ENCODE measurements at places on chromosomes 2 and 18.

- DNase-seq = no peak
Measured at GRCh38 chr18:67154979-67155378, 361.5 kb downstream of the DSEL start.

DNA sequence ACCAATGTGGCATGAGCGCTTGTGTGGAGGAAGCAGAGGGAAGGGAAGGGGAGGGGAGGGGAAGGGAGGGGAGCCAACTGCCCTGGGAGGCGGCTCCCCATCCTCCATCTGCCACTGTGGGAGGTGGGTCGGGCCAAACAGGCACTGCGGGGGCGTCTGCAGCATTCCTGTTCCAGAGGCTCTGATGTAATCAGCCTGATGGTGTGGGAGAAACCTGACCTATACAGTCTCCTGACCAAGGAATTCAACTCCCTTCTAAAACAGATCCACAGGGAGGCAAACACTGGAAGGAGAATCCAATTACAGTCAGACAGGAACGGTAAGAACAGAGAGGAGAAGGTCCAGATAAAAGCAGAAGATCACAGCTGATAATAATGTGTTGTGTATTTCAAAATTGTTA is 88.8 kb downstream of the CD8B2 start:
- no peak for DNase-seq

DNA sequence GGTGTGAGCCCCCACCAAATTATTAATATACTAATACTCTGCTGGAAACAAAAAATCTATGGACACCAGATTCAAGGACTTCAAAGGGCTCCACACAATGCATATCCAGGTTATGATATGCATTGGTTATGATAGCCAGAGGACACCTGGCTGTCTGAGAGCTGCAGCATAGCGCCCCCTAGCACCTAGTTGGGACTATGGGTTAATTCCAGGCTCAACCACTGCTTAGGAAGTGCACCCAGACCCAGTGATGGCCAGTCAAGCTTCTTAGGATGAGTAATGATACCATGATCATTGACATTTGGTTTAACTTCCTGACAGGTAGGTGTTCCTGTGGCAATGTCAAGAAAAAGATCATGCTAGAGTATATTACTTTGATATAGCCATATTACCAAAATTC is 3.8 kb upstream of the FRZB start:
- DNase-seq = no peak

DNA sequence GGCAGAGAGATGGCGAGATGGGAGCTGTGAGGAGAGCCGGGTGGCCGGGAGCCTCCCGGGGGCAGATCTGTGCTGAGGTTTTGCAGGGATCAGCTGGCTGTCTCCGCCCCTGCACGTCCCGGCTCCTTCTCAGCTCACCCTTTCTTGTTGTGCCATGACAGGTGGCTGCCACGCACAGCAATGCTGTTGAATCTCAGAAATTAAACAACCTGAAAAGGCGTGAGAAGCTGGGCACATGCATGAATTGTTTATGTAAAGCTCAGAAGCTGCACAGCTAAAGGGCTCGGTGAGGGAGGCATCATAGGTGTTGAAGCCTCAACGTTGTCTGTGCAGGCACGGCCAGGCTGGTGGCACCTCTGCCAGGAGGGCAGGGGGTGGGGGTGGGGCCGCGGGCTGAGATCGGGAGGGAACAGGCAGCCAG is 858 bp upstream of the RTP5 start:
- no peak for DNase-seq

GRCh38 chr18:48308027-48308635 is 101.1 kb downstream of the ZBTB7C start:
- DNase-seq = no peak

- no peak for DNase-seq
Measured at GRCh38 chr2:236633219-236633570, 63.6 kb downstream of the ACKR3 start.

DNA sequence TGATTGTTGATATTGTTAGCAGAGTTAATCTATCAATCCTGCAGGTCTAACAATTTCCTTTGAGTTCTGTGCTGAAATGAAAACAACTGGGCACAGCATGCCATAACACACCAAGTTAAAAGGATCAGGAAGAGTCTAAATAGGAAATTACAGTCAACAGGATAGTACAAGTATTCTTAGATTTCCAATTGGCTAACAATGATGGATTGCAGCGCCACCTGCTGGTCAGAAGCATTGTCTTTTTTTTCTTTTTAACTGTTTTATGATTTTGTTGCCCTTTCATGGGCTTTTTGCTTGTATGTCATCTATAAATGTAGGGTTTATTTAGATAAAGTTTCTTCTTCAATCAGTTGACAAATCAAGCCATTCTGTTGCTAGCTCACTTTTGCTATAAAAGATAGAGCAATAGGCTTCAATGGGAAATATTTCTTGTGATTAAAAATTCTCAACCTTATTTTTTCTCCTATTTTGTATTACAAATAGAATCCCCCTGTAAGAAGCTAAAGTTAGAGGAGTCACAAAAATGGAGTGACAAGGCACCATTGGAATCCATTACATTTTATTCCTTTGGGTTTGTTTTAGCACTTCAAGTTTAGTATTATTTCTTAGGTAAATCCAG is 40.8 kb upstream of the RPRM start:
- peak; percentile 26 for DNase-seq

- DNase-seq = no peak
Measured at GRCh38 chr2:180695586-180696401, 284.6 kb upstream of the UBE2E3 start.

DNA sequence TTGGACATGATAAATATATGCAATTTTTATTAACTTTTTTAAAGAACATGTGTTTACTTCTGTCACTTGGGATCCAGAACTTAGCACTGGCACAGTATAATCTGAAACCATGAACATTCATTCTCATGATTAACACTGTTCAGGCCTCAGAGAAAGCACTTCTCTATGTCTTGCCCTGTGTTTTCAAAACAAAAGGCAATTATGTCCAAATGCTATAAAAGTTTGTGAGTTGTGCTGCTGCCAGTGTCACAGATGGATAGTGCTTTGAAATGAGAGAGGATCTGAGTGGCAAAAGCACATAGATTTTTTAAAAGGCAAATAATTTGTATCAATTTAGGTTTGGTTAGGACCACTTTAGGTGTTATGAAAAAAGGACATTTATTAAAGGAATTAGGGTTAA is 470.5 kb upstream of the FAM98A start:
- DNase-seq = no peak

DNA sequence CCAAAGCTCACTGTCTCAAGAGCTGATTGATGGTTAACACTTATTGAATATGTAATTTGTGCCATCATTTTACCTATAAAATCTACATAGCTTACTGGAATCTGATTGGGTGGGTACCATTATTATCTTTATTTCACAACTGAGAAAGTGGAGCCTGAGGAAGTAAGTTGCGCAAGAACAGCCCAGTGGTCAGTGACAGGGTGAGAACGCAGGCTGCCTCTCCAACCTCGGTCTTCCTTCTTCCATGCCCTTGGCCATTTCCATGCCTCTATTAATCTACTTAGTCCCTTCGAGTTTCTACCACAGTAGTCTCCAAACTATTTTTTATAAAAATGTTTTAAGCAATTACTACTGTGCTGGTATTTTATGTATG is 390.9 kb upstream of the VWC2L start:
- DNase-seq = no peak

- no peak for DNase-seq
Measured at GRCh38 chr2:154447727-154448418, 250.6 kb upstream of the KCNJ3 start.

DNA sequence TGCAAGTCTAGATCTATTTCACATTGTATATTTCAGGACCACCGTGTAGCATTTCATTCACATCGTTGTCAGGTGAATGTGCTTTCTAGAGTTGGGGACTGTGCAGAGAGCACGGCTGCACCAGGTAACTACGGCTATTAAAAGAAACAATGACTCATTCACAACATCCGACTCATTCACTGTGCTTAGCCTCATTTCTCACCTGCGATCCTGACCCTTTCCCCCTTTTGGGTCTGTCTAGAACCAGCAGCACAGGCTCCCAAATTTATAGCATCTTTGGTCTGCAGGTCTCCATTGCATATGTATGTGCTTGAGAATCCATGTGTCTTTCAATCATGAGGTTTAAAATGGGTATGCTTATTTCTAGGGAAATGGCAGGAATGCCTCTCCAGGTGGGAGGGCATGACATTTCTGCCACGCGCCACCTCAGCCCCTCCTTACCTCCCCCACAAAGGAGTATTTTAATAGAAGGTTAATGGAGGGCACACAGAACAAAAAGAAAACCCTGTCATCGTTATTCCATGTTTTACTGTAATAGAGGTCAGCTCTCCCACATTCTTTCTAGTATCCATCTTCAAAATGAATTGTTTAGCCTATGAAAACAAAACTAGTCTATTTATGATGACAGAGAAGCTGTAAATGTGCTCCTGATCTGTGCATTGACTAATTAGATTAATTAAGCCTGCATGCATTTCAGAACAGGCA is 246.7 kb upstream of the EPHA4 start:
- DNase-seq = no peak

GRCh38 chr2:15449556-15450236 is 111.4 kb downstream of the NBAS start:
- DNase-seq = no peak

- no peak for DNase-seq
Measured at GRCh38 chr18:68387246-68387645, 327.7 kb downstream of the TMX3 start.

DNA sequence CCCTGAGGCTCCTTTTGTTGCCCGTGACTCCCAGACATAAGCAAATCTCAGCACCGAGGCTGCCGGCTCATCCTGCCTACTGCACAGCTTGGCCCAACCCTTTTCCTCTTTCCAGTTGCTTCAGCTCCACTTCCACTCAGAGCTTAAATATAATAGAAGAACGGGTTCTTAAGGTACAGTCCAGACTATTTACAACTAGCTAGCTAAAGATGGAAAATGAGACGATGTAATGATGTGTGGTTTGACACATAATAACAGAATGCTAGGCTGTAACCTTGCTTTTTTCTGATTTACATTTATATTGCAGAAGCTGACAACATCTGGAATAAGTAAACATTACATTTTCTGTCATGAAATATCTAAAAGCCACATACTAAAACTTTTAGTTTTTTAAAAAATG is 26.9 kb upstream of the ATP9B start:
- no peak for DNase-seq

GRCh38 chr2:212345966-212346365 is 192.6 kb downstream of the ERBB4 start:
- DNase-seq = no peak

Data from stimulated activated naive CD4-positive, alpha-beta T cell treated with Interleukin-2 at 50 U/mL for 16 hours (primary cell).